ENCODE measurements at places on chromosomes 3 and 15. TPM values are rescaled to one million over a fixed set of nuclear protein-coding genes. Genes with fewer than 3 reads are reported as not detected.

DNA sequence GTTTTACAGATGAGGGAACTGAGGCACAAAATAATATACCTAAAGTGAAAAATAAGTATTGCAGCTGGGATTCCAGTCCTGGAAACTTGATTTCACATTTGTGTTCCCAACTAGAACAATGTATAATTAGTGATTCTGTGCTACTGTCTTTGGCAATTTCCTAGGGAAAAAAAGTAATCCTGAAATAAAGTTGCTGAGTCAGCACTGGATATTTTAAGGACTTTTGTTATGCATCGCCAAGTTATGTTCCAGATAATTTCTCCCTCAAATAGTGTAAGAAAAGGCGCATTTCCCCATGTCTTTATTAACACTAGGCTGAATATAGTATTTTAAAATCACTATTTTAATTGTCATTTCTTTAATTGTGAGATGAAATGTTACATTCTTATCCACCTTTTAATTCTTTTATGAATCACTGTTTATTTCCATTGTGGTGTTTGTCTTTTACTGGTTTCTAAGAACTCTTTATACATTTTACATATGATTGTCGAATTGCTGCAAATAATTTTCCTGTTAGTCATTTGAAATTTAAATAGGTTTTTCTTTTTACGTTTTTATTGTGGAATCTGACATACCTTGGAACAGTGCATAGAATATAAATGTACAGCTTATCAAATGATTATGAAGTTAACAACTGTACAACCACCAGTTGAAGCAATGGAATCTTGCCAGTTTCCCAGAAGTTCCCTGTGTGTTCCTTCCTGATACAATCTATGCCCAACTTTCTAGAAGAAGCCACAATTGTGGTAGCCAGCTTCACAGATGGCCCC, 56.6 kb downstream of the SH3GL3 start:
- DNase-seq, result no peak

DNA sequence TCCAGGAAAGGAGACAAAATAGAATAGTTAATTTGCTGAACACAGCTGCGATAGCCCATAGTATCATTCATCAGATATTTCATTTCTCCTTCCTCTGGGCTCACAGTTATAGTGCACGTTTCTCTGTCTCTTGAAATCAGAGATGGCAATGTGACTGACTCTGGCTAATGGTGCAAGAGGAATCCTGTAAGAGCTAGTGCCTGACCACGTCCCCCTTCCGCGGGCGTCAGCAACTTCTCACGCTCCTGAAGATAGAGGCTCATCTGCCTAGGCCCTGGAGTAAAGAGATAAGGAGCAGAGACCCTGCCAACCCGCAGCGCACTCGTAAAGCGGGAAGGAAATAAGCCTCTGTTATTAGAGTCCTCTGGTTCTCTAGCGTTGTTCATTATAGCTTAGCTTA, 391.8 kb downstream of the VPS13C start:
- no peak for DNase-seq

- no peak for DNase-seq
Measured at GRCh38 chr15:42508263-42508690, 12.8 kb downstream of the SNAP23 start.

DNA sequence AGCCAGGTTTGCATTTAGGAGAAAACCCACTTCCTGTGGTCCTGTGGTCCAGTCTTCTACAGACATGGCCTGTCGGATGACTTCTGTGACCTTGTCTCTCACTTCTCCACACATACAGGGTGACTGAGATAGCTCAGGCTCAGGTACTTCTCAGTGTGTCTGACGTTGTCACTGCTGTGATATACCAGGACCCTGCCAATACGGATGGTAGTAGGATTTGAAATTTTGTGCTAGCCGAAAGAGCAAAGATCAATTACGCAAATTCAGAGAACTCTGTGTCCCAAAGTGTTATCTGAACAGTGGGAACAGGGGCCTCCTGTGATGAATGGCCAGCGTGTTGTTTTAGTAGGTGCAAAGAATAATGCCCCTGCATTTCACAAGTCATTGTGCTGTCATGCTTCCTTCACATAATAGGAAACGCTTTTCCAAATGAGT, 128.9 kb downstream of the MCTP2 start:
- DNase-seq, result no peak

GRCh38 chr3:55882006-55882405, 394.9 kb upstream of the WNT5A start:
- no peak for DNase-seq

DNA sequence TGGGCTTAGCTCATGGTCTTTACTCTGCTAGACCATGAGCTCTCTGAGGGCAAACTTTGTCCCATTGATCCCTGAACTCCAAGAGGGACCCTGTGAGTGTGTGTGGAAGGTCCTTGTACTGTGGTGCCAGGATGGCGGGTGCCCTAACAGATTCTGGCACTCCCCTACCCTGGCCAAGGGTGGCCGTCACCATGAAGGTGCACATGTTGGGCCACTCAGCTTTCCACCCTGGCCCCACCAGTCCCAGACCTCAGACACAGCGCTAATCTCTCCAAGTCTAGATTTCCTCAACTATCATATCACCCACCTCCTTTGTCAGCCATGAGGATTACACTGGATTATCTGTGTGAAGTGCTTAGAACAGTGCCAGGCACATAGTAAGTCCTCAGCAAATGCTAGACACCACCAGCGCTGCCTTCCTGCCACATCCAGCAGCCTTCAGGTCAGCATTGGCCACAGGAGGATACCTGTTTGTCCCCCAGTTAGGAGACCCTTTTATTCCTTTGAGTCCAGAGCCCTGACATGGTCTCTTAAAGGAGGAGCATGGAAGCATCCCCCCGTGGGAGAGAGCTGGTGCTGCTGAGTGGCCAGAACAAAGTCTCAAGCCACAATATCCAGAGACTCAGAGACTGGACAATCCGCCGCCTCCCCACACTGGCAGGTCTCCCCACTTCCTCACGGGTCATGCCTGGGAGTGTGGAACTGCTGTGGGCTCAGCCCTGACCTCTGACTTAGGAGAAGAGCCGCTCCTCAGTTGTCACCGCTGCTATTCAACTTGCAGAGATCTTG, 44.5 kb upstream of the SLCO2A1 start:
- DNase-seq, result no peak

DNA sequence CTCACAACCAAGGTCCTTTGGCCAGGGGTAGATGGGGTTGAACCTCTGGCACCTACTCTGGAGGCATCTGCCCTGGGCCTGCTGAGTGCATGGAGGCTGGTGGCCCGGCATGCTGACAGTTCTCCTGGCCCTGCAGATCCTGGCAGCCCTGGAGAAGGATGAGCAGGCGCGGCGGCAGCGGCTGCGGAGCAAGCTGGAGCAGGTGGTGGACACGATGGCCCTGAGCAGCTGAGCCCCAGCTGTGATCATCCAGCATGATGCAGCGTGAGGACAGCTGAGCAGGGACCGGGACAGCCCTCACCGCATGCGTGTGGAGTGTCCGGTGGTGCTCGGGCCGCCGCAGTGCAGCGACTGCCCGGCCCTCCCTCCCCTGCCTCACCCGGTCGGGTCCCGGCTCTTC, 50.9 kb downstream of the PLXNA1 start:
- no peak for DNase-seq

GRCh38 chr15:39584662-39585388, 3.9 kb downstream of the THBS1 start:
- no peak for DNase-seq

DNA sequence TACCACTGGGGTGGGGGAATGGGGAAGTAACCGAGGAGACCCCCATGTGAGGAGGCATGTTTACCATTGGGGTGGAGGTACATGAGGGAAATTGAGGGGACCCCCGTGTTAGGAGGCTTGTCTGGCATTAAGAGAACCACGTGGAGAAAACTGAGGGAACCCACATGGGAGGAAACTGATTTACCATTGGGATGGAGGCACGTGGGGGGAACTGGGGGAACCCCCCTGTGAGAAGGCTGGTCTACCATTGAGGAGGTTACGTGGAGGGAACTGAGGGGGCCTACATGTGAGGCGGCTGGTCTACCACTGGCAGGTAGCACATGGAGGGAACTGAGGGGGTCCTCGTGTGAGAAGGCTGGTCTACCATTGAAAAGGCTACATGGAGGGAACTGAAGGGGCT, 159.4 kb downstream of the FBLN2 start:
- DNase-seq, result no peak

- no peak for DNase-seq
Measured at GRCh38 chr15:76844096-76844495, 61.0 kb downstream of the SCAPER start.

DNA sequence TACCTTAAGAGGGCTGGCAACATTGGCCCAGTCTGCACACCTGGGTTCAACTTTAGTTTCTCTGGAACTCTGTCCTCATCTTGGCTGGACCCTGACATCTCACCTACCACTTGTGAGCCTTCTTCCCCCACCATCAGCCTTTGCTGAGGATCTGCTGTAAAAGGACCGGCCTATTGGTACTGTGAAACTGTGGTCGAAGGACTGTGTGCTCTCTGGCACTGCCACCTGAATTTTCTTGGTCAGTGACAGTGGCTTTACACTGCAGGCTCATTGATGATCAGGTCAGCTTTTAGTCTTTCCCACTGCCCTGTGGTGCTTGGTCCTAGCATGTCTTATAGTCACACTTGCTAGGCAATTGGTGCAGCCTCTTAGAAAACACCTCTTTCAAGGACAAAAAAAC, 86.9 kb downstream of the PEX5L start:
- no peak for DNase-seq

DNA sequence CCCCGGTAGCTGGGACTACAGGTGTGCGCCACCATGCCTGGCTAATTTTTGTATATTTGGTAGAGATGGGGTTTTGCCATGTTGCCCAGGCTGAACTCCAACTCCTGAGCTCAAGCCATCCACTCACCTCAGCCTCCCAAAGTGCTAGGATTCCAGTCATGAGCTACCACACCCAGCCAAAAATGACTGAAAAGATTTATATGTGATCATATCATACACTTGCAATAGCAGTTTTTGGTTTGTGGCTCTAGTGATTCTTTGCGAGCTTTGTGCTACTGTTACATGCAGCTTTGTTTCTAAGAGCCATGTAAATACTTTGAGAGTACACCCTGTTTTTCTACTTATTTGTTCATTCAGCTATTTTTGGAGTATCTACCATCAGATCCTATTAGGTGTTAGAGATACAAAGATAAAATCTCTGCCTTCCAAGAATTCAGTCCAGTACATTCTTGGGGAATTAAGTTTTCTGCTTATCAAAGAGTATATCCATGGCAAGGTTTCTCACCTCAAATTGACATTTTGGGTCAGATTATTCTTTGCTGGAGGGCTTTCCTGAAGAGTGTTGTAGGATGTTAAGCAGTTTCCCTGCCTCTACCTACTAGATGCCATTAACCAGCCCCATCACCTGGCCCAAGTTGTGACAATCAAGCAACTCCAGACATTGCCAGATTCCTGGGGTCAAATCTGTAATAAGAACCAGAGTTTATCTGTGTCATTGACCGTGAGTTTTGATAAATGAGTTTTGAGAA, 15.0 kb downstream of the SNAP23 start:
- DNase-seq, result no peak

DNA sequence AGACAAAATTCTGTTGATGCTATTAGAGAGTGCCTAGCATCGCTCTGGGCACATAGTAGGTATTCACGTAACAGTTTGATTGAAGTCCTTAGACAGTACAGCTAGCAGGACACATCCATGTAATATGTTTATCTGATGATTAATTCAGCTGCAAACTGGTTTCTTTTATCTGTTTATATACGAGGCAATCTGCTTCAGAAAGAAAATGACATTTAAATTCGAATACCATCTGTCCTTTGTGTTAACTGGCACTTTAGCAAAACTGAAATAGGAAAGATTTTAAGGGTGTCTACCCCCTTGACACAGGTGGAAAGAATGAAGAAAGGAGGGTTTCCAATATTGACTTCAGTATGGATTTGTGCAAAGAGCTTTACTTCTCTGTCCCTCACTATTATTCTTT, 192.5 kb downstream of the MFSD1 start:
- no peak for DNase-seq

DNA sequence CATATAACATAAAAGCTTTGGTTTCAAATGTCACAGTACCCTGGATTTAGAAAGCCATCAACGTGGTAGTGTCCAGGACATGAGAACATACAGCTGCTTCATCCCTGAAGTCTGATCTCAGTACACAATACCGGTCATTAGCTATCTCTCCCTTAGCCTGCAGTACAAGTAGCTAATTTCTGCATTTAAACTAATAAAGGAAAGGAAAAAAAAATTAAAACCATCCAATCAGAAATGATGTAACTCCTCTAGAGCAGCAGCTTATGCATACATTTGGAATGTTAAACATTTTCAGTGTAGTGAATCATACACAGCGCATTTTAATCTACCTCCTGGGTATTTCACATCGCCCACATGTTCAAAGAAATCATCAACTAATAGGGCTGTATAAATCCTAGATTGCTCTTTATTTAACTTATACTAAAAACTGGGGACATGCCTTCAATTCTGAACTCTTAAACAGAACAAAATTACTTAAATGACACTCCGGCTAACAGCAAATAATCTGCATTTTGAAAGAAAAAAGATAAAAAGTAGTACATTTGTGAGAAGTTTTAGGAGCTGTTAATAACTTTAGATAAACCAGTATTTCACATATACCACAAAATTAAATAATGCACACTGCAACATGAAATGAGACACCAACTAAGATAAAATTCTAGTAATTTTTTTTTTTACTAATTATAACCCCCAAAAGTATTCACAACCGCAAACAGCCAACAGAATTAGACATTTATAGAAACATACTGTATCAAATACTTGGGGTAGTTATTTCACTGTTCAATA, 3.7 kb downstream of the IGF2BP2 start:
- DNase-seq, result no peak

DNA sequence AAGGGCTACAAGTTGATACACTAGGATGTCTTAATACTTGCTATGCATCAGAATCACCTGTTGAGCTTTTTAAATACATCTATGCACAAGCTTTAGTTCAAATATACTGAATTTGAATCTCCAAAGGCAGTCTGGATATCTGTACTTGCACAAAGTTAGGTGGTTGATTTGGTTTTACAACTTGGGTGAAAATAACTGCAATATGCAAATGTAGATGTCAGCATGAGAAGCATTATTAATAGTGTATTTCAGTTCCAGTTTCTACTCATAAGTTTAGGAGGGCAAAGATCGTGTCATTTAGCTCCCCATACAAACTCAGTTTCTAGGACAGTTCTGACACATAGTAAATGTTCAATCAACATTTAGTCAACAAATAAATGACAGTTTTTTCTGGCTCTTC, 25.6 kb downstream of the IQCB1 start:
- DNase-seq, result no peak

DNA sequence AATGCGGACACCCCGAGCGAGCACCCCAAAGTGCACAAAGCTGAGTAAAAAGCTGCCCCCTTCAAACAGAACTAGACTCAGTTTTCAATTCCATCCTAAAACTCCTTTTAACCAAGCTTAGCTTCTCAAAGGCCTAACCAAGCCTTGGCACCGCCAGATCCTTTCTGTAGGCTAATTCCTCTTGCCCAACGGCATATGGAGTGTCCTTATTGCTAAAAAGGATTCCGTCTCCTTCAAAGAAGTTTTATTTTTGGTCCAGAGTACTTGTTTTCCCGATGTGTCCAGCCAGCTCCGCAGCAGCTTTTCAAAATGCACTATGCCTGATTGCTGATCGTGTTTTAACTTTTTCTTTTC, 5.3 kb downstream of the BHLHE40 start:
- no peak for DNase-seq

GRCh38 chr3:20401253-20401652, 215.2 kb upstream of the SGO1 start:
- DNase-seq, result no peak

GRCh38 chr3:58173669-58174398, 36.9 kb downstream of the DNASE1L3 start:
- DNase-seq, result no peak

PPP1R14D gene
- 0.47 TPM for polyA plus RNA-seq

TEX9 gene
- 24.2 TPM for polyA plus RNA-seq

POLQ gene
- polyA plus RNA-seq, result 4.9 TPM

SMAD6 gene
- polyA plus RNA-seq, result 23.0 TPM

HSPBAP1 gene
- 10.0 TPM for polyA plus RNA-seq

ACKR2 gene
- 1.9 TPM for polyA plus RNA-seq

HOMER2 gene
- polyA plus RNA-seq, result 28.3 TPM

SHC4 gene
- polyA plus RNA-seq, result 3.1 TPM

CKMT1A gene
- 1.0 TPM for polyA plus RNA-seq
